ENCODE measurements at places on chromosomes 2 and 18.

DNA sequence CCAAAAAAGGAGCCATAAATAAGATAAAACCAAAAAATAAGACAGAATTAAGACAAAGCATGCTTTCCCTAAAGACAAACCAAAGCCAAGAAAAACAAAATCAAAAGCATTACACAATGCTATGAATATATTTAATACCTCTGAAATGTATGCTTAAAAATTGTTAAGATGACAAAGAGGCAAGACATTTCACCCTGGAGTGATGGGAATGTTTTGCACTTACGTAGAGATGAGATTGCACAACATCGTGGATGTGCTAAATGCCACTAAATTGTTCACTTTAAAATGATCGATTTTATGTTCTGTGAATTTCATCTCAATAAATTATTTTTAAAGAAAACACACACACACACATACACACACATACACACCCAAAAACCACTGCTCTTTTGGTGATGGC lies 386.6 kb upstream of the KLHL29 start:
- DNase-seq = no peak

DNA sequence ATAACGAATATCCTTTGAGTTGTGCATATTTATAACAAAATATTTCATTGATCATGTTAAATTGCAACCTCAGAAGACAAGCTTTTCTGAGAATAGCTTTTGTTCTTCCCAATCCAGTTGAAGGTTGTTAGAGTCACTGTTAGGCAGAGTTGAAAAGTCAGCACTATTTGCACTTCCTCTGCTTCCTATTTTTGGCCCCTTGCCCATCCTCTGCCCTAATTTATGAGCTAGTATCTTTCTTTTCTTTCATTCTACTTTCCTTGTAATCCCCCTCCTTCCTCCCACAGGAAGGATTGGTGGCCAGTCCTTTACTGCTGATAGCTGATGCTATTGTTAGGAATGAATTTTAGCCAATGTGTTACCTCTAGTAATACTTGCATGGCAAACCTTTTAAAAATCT lies 4.9 kb downstream of the RALB start:
- DNase-seq = no peak

GRCh38 chr2:121591199-121591598 lies 58.1 kb downstream of the CLASP1 start:
- no peak for DNase-seq

DNA sequence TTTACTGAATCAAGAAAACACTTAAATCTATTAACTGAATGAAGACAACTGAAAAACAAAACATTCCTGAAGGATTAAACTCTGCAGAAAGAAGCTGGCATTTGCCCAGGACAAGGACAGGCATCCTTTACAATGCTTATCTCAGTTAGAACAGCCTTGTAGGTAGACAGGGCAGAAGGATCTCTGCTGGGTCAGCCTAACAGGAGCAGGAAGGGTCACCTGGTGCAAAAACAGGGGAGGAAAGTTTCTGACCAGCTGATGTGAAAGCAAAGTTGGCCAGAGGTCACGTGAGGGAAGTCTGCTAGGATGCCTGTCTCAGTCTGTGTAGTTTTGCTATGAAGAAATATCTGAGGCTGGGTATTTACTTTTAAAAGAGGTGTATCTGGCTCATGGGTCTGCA lies 348.6 kb downstream of the ANAPC1 start:
- no peak for DNase-seq

DNA sequence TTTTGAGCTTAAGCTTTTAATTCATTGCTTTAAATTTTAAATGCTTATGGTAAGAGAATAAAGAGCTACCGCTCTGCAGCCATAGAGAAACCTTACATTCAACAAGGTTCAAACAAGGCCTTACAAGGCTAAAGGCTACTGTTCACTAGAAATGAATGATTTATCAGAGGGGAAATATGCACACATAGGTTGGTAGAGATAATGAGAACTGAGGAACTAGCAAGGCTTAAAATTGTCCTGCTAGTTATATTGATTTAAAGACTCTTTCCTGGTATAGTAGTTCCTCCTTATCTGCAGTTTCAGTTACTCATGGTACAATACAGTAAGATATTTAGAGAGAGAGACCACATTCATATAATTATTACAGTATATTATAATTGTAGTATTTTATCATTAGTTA lies 193.4 kb downstream of the WDR7 start:
- no peak for DNase-seq

DNA sequence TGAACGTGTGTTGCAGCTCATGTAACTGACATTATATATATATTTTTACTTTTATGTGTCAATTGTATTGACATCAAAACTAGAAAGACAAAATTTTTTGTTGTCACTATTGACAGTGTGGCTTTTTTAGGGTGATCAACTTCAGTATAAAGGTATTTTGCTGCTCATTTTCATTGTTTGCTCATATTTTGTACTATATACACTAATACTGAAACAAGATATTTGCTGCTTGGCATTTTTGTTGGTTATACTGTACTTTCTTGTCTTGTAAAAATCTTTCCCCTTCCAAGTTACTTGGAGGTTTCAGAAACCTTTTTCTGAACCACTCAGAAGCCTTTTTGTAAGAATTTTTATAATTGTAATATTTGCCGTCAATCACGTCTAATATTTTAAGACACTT lies 16.5 kb downstream of the AFTPH start:
- no peak for DNase-seq

GRCh38 chr2:156343096-156343939 lies 10.8 kb upstream of the NR4A2 start:
- no peak for DNase-seq

DNA sequence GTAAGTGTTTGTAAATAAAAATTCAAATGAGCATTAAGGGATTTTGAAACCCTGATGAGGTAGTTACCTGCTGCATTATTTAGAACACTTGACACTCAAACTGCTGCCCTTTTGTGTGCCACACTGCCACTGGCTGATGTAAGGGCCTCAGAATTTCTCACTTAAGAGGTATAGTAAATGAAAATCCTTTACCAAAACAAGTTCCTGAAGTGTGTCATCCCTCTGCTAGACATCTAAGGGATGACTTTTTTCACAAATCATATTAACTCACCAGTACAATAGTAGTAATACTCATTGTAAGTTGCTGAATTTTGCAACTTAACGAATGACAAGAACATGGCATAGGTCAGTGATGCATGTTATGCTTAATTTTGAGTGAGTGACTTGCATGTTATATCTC lies 274.9 kb upstream of the UBE2E3 start:
- DNase-seq = no peak

Data from SK-N-DZ (cell line).